ENCODE measurements at places on chromosomes 2 and 18.

DNA sequence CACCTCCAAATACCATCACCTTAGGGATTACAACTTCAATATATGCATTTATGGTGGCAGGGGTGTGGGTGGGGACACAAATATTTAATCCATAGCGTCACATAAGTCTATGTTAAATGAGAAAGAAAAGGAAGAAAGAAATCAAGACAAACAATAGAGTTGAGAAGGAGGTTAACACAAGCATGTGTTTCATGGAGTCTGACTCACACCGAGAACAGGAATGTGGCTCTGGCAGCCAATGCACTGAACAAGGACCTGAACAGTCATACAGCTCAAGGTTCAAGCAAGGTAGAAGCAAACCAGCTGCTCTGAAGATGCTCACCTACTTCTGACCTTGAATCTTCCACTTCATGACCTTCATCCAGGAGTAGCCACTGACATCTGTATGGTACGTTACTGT, 36.2 kb upstream of the LPIN1 start:
- DNase-seq: no peak

DNA sequence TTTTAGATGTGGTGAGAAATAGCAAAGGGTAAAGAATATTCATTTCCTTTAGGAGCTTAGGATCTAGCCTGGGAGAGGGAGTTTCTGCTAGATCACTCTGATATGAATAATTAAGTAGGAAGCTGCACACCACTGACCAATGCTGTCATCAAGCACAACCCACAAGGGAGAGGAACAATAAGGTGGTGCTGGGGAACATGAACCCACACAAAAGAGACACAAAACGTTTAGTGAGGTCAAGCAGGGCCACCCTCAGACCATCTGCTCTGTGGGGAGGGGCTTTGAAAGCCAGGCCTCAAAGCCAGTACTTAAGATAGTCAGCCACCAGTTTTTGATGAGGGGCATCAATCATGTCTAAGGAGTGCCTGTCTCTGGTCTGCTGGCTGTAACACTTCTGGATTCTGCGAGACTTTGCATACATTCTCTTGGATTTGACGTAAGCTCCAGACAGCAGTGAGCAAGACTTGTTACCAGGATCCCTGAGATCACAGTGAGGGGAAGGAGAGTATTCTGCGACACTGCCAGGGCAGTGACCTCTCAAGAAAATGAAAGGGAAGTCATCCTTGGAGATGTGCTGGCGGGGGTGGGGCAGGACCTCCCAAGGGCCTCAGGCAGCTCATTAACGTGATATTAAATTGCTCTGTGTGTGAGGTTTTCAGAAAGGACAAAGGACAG, 127.0 kb downstream of the CCBE1 start:
- no peak for DNase-seq

DNA sequence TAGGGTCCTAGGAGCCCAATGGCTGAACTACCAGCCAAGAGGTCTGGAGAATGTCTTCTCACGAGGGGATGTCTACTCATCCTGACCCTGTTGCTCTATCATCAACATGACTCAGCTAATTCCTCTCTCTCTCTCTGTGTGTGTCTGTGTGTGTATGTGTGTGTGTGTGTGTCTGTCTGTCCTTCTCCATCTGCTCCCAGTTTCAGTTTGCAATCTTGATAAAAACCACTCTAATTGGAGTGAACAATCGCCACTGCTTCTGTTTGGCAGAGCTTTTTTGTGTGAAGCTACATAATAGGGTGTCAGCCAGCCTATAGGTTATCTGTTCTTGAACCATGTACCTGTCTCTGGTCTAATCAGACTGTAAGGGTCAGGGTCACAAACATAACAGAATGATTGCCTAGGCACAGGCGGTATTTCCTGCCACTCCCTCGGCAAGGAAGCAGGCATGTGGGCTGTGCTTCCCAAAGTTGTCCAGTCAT, 219.8 kb downstream of the SH3BP4 start:
- DNase-seq: no peak

- DNase-seq: no peak
Measured at GRCh38 chr18:58400331-58400870, 228.5 kb downstream of the ALPK2 start.

DNA sequence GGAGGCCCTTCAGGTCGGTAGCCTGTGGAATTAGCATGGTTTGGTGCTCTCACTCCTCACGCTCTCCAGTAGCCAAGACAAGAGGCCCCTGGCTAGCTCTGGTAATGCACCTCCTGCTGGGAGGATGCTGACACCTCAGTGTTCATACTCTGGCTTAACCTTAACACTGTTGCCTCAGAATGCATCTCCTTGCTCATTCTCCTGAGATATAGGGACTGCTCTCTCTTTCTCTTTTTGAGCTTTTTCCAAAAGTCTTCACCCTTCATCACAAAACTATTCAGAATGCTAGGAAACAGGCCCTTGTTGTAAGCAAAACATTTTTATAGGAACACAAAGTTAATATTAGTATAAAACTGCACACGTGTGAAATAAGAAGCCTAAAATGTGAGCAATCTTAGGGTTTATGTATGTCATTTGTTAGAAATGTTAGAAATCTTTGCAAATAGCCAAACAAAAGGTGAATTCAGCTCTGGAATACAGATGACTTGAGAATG, 17.3 kb upstream of the IMPA2 start:
- DNase-seq: no peak

- DNase-seq: no peak
Measured at GRCh38 chr2:199968126-199968525, 12.7 kb downstream of the MAIP1 start.

- no peak for DNase-seq
Measured at GRCh38 chr2:105806996-105807395, 62.3 kb downstream of the NCK2 start.

GRCh38 chr2:79294994-79295393, 135.4 kb upstream of the REG3A start:
- DNase-seq: no peak

DNA sequence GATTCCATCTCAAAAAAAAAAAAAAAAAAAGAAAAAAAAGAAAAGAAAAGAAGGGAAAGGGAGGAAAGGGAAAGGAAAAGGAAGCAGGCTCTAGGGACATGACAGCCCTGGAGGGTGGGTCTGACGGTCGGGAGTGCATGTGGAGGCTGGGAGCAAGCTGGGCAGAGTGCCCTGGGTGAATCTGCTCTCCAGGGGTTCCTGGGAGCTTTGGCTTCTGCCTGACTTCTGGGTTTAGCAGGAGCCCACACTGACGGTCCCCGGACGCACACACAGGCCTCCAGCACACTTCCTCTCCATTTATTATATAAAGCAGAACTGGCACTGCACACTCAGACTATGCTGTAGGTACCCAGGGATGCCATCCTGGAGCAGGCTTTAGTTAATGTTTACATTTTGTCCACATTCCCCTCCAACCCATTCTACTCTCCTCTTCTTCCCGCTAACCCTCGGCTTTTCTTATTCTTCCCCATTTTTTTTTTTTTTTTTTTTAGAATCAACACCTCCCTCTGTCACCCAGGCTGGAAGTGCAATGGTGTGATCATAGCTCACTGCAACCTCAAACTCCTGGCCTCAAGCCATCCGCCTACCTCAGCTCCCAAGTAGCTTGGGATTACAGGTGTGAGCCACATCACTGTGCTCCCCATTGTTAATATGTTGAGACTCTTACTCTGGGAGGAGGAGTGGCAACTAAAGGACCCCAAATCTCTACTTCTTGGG, 151.1 kb upstream of the SLC1A4 start:
- no peak for DNase-seq

DNA sequence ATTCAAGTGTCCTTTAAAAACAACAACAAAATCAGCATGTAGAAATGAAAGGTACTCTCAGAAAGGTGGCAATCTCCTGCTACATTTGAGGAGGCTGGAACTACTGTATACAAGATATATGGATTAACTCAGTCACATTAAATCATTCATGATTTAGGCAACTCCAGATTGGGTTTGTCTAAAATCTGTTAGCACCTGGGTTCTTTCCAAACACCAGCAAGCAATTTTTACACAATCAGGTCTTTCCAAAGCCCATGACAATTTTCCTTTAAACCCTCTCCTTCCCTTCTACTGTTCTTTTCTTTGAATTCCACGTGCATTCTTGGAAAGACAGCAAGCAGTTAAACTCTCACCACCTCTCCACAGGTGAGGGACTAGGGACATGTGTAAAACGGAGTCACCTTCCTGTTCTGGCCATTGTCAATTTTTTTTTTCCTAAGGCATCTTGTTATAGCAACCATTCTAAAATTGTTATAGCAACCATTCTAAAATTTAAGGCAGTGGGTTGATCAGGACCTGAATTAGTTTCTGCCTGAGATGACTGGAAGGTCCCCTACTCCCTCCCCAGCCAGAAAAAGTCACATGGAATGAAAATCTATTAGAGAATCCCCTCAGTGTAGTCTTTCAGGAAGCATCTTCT, 113.9 kb downstream of the ANKRD44 start:
- no peak for DNase-seq

DNA sequence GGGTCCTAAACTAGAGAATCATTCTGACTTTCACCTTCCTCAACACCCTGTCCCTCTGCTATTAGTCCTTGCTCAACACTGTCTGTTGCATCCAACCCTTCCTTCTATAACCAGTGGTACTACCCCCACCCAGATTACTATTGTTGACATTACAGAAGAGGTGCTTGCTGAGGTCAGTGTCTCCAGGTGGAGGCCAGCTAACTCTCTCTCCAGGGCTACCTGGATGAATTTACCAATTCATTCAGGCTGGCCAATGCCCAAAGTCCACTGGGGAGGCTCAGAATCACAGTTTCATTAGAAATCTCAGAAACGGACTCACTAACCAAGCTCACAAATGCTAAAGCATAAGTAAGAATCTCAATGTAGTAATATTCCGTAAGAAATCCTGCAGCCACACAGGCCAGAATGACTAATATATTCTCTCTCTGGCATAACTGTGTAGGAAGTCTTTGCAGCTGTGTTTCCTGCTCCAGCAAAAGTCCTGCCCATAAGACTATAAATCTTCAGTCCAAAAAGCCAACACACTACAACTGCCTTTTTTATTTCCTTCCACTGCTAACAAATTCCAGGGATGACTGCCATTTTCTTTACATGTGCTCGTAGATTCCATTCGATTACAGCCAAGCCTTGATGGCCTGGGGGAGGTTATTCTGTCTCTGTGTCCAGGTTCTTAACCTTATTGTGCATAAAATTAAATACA, 10.0 kb upstream of the TTR start:
- no peak for DNase-seq

- DNase-seq: no peak
Measured at GRCh38 chr2:189521699-189522434, 58.7 kb downstream of the SLC40A1 start.

GRCh38 chr2:166373951-166374350, 1.8 kb downstream of the SCN9A start:
- no peak for DNase-seq

DNA sequence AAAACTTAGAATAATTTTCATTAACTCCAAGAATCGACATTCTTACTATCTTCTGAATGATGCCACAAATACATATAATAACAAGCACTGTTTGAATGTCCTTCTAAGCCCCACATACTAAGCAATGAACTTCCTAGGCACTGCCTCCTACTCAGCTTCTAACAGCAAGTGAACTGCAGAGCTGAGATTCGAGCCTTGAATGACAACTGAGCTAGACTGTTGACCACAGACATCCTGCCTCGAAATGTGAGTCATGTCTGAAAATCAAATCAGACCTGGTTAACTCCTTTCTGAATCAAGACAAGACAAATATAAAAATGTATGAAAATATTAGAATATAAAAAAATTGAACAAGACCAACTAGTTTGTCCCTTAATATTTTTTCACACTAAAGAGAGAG, 108.1 kb downstream of the MYT1L start:
- no peak for DNase-seq

GRCh38 chr2:73386342-73386868, 769 bp downstream of the ALMS1 start:
- no peak for DNase-seq

DNA sequence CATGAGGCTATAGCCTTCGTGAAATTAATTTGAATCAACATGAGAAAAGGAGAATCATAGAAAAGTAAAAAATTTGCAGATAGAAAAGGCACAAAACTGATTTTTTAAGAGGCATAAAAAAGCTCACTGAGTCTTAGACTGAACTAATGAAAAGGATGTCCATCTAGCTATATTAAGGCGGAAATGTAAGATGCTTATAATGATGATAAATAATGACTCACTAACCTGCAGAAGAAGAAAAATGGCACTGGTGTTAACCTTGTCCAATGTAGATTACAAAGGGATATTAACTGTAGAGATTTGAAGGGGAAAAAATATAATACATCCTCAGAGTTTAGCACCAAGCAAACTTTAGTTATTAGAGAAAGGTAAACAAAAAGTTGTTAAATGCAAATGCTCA, 1098.0 kb upstream of the DDX18 start:
- no peak for DNase-seq

- DNase-seq: no peak
Measured at GRCh38 chr2:239397931-239398471, 2.8 kb downstream of the HDAC4 start.

DNA sequence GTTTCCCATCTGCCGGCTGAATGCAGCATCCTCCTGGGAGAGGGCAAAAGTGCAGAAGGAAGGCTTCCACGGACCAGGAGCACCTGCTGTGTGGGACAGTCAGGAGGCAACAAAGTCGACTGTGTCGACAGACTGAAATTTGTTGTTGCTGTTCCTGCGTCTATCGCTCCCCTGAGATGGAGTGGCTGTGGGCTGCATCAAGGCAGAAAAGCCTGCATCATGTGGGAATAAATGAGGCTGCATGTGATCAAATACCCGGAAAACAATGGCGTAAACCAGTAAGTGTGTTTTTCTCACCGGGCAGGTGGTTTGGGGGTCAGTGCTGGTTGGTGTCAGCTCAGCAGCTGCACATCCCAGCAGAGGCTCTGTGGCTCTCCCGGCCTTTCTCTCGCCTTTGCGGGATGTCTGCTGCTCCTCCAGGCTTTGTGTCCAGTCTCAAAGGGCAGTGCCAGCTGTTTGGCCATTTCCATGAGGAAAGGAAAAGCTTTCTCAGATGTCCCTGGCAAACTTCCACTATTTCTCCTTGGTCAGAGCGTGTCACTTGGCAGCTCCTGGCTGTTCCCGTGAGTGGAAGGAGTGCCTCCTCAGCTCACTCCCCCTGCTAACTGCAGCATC, 262.4 kb downstream of the NDUFA10 start:
- DNase-seq: no peak

DNA sequence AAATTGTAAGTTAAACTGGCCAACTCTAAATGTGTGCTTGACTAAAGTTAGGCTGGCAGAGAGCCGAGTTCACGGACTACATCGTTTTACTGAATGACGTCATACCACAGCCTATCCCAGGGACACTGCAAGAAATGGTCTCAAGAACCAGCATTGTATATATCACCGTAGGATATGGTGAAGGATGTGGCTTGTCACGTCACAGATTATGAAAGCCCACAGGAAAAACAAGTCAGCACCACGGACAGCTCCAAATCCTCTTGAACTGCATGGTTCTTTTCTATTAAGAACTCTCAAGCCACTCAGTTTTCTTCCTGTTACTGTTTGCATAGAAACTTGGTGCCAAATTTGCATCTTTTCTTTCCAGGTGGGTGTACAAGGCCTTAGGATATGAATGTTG, 85.1 kb upstream of the ACAA2 start:
- DNase-seq: peak; percentile 58

Measured in activated CD4-positive, alpha-beta T cell treated with anti-CD3 and anti-CD28 coated beads, Interleukin-2, amount 50 U/mL, for 1 hour (primary cell).